Muscle of arm (tissue), 14 donors: ENCODE measurements at places on chromosomes 13 and 19.

GRCh38 chr13:111210544-111211469, 95.7 kb downstream of the ARHGEF7 start:
- DNase-seq: no peak

DNA sequence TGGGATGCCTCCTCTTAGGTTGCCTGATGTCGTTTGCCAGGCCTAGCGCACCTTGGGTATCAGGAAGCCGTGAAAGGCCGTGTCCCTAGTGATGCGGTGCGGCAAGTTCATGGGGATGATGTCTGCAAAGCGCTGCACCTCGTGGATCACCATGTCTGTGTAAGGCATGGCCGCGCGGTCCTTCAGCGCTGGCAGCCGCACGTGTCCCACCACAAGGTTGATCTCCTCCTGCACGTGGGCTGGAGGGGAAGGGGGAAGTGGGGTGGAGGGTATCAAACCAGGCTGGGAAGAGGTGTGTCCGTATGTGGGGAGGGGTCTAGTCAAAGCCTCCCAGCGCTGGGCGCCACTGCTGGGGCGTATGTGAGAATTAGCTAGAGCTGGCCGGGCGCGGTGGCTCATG, 23.2 kb downstream of the EGLN2 start:
- no peak for DNase-seq

DNA sequence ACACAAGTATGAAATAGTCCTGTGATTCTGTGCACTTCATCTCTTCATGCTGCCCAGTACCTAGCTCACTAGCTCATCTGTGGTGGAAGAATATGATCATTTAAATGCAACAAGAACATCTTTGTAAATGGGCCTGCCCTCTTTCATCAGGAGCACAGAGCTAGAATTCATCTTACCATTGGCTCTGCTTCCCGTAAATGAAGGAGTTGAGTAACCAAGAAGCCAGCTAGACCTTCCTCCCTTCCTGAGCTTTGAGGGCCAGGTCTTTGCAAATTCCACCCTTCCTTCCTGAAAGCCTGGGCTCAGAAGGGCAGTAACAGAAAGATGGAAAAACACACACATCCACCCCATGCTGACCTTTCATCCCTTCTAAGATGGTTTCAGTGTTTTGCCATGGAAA, 82.0 kb downstream of the FRY start:
- DNase-seq: no peak

- DNase-seq: no peak
Measured at GRCh38 chr19:45424191-45425058, 708 bp upstream of the ERCC1 start.

DNA sequence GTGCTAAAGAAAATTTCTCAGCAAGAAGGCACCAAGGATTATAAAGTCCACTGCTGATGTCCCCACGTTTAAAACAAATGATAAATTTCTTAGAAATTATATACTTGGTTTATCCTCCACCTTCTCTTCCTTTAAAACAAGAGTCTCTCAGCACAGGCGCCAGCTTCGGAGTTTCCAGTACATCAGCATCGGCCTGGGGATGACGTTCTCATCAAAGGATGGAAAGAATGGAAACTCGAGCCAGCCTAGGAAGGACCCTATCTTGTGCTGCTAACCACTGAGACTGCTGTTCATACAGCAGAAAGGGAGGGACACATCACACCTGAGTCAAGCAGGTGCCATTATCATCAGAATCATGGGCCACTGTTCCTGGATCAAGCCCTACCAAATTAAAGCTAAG, 29.8 kb upstream of the ZNF83 start:
- DNase-seq: no peak

- DNase-seq: no peak
Measured at GRCh38 chr13:39765801-39766463, 110.5 kb downstream of the COG6 start.

DNA sequence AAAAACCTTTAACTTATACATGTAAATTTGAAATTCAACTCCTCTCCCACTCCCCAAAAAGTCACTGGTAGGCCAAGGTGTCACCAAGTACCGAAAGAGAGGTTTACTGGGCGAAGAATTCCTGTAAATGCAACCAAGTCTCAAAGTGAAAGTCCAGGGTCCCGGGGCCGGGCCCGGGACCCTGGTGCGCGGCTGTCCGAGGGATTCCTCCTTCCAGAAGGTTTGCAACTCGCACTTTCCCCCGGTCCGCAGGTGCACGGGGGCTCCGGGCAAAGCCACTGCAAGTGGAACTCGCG, 1.1 kb downstream of the STK24 start:
- DNase-seq: peak; percentile 41

- DNase-seq: no peak
Measured at GRCh38 chr19:45087531-45087930, 5.4 kb upstream of the PPP1R37 start.

DNA sequence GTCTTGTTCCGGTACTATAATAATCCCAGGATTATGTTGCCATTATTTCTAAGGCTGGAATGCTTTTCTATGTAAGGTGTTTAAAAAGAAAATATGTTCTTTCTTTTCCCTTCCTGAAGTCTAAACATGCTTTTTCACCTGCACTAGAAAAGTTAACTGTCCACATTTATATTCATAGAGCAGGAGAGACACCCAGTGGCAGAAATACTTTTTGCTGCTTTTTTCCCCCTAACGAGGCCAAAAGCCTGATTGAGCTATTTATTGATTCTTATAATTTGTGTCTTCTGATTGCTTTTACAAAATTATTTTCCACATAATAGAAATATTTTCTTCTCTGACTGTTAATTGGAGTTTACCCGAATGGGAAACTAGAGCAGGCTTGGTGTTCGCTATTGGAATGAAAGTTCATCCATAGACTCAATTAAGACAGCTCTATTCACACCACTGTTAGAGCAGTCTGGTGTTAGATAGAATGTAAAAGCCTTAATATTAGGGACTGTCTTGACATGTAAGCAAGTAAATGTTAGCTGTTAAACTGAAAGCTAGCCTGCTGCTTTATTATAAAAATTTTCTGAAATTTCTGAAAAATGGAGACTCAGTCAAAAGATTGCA, 15.8 kb downstream of the GPR180 start:
- peak; percentile 46 for DNase-seq

DNA sequence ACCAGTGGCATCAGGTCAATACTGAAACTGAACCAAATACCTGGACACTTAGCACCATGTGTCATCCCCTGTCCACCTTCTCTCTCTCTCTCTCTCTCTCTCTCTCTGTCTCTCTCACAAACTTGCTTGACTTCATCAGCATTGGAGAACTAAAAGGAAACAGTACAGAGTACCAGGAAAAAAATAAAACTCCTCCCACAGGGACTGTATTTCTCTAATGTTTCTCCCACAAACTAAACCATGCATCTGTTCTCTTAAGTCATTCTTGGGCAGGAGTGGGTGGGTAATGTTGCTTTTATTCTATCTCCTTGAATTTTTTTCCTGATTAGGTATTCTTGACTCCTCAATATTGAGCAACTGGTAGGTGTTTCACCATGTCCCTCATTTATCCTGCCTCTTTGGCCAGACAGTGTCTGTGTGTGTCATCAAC, 112.9 kb upstream of the CACNA1A start:
- DNase-seq: no peak

GRCh38 chr19:782878-783668, 14.2 kb upstream of the PTBP1 start:
- DNase-seq: no peak

DNA sequence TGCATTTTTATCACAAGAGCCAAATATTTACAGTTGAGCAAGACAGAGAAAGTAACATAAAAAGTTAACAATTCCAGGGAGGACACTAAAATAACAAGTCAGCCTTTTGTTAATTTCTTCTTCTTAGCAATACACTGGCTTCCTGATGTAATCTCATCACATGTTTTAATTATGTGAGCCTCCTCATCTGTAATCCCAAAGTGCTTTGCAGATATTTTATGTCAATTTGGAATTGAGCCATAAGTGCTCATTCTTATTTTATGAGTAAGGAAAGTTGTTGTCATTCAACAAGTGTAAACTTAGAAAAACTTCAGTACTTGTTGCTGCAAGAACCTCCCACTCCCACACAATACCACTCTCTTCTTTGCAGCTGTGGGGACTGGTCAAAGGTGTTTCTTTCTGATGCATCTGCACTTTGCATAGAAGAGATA, 223.6 kb downstream of the GPC6 start:
- no peak for DNase-seq

- DNase-seq: no peak
Measured at GRCh38 chr19:799076-799881, 2.0 kb downstream of the PTBP1 start.

DNA sequence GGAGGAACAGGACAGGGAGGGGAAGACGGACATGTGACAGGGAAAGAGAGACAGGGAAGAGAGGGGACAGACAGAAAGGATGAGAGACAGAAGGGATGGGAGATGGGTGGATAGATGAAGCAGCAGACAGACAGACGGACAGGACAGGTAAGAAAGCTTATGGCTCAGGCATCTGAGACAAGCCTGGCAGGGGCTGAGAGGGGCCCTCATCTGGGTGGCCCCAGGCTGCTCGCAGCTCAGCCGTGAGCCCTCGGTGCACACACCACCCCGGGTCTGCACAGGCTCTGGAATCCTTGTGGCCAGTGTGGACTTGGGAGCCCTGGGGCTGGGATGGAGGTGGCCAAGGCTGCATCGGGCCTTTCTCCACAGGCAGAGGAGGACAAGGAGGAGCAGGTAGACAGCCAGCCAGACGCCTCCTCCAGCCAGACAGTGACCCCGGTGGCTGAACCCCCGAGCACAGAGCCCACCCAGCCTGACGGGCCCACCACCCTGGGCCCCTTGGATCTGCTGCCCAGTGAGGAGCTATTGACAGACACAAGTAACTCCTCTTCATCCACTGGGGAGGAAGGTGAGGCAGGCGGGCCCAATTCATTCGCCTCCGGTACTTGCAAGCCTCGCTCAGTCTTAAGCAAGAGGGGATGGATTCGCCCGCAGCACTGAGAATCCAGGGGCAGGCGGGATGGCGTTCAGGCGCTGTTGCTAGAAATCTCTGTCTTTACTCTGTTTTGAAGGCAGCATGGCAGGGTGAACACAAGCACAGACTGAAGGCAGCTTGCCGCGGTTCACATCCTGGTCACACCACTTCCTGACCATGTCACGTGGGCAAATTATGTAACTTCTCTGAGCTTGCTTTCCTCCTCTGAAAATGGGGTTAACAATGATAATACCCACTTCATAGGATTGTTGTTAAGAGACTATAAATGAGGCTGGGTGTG, 14.0 kb downstream of the GRAMD1A start:
- DNase-seq: no peak

- DNase-seq: no peak
Measured at GRCh38 chr19:32680986-32681385, 5.3 kb downstream of the RGS9BP start.

DNA sequence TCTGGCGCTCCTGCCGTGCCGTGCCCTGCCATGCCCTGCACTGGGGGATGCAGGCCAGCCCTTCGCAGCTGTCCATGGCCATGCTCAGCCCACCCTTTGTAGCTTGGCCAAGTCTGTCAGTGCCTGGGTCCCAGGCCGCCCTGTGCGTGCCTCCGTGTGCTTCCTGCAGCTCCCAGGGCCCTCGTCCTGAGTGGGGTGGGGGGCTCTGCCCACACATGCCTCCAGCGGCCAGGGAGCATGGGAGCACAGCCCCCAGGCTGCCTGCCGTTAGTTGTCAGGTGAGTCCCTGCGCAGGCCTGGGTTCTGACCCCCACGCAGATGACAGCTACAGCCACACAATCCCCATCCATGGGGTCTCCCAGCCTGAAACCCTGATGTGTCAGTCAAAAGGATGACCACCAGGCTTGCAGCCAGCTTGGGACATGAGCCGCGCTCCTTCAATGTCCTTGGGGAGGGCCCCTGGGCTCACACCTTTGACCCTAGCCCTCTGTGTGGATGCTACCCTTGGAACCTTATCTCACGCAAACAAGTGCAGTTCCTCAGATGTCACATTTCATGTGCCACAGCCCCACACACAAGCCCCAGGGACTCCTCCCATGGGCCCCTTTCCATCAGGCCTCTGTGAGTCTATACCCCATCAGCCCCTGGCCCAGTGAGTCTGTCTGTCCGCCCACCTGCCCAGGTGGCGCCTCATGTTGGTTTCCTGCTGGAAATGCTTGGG, 24.5 kb downstream of the TMED1 start:
- DNase-seq: no peak

DNA sequence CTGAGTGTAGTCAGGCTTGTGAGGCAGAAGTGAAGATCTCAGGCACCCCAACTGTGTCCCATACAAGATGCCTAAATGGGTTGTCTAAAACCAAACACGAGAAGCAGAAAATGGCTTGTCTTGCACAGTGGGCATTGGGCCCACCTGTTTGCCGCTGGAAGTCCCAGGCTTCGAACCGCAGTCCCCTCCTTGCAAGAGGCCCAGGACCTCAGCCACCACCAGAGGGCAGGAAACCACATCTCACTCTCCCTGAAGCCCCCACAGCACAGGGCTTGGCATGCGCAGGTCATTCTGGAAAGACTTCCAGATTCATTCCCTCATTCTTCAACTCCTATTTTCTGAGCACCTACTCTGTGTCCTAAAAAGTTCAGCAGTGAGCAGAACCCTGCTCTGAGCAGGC, 973.7 kb downstream of the UQCRFS1 start:
- DNase-seq: no peak

GRCh38 chr13:45184693-45185092, 16.2 kb downstream of the KCTD4 start:
- DNase-seq: no peak

DNA sequence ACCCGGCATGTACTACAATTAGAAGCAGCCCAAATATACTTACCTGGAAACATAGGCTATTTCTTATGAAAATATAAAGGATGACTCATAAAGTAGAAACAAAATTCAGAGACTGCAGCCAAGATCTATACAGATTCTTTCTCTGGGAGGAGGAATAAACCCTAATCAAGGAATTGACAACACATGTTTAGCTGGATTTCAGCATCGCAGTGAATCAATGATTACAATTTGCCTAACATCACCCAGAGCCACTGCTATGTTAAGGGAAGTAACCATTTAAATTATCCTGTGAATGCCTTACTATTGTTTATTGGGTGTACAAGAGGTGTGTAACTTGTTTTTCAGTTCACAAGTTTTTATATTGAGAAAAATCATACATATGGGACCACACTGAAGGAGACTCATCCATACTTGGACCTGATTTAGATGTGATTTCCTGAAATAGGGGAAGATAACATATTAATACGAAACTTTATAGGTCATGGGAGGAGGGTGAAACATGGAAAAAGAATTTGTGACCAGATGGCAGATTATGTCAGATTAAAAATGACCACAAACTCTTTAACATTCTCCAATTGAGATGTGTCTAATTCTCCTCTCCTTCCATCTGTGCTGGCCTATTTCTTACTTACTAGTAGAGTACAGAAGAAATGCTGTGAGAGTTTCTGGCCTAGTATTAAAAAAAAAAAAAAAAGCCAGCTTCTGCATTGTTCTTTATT, 1168.4 kb downstream of the SLITRK1 start:
- DNase-seq: no peak
